Stimulated activated CD8-positive, alpha-beta memory T cell treated with anti-CD3 and anti-CD28 coated beads, Interleukin-7, amount 100 ng/mL, for 24 hours (primary cell): ENCODE measurements at places on chromosomes 2 and 18.

- no peak for DNase-seq
Observed at GRCh38 chr2:68206793-68207192, 45.5 kb downstream of the PPP3R1 start.

GRCh38 chr2:96159084-96159830 is 14.0 kb upstream of the DUSP2 start:
- no peak for DNase-seq

DNA sequence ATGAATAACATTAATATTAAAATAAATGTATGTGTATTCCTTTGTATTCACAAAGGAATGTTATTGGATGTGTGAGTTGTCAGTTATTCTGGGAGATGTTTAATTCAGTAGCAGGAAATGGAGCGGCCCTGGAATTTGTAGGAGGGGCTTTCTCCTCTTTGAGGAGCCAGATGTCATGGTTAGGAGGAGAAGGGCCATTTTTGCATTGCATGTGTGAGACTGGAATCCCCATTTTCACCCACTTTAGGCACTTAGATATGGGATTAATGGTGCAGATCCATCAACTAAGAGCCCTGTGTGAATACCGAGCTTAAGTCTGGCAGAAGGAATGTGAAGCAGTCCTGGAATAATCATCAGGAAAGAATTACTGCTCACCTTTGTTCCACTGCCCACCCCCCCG is 439.2 kb downstream of the PARD3B start:
- no peak for DNase-seq

- DNase-seq: no peak
Observed at GRCh38 chr2:61704364-61704763, 149.5 kb downstream of the FAM161A start.

GRCh38 chr18:37346048-37346447 is 219.6 kb downstream of the CELF4 start:
- no peak for DNase-seq

GRCh38 chr2:133841900-133842299 is 273.6 kb upstream of the NCKAP5 start:
- no peak for DNase-seq
